ELF-1 (cell line): ENCODE measurements at places on chromosomes 3 and 15.

- DNase-seq, result no peak
Observed at GRCh38 chr3:114496021-114496434, 202.2 kb downstream of the TIGIT start.

DNA sequence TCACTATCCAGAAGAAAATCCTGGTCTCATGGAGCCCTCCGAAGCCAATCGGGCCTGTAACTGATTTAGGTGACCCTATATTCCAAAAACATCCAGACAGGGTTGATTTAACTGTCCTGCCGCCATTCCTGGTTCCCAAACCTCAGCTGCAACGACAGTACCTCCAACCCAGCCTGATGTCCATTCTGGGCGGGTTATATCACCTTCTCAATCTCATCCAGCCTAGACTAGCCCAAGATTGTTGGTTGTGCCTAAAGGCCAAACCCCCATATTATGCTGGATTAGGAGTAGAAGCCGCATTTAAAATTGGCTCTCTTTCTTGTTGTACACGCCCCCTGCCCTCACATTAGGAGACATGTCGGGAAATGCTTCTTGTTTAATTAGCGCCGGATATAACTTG, 36.7 kb downstream of the ZBTB11 start:
- DNase-seq, result no peak

- DNase-seq, result no peak
Observed at GRCh38 chr3:161093895-161094294, 11.3 kb downstream of the B3GALNT1 start.

GRCh38 chr3:10193692-10194327, 29.1 kb downstream of the IRAK2 start:
- no peak for DNase-seq

- DNase-seq, result no peak
Observed at GRCh38 chr3:156705761-156706616, 31.6 kb downstream of the TIPARP start.

DNA sequence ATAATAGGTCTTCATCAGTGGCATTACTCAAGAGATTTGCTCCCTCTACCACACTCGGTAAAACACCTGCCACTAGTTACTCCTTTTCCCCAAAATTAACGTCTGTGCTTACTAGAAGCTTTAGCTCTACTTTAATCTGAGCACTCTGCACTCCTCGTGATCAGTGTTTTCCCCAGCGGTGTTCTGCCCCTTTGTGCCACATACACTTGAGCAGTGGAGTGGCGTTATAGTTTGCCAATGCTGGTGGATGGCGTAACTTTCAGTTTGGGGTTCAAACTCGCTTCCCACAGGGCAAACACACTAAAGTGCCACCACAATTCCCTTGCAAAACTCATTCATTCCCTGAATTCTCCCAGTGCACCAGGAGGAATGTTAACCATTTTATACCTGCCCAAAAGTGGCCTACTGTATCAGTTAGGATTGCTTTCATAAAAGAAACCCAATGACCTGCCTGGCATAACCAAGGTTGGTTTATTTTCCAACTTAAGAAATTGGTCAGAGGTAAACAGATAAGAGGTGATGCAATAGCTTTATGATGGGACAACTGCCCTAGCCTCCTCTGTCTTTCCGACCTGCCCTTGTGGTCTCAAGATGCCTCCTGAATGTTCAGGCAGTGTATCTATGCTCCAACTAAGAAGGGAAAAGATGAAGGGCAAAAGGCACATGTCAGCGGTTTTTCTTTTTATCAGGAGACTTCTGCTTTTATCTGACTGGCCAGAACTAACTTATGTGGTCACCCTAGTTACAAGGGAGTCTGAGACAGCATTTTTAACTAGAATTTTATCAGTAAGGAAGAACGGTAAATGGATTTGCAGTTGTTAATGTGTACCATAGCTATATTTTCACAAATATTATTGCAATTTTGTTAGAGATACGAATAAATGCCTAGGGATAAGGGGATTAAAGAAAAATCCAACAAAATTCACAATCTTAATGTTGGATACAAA, 83.9 kb downstream of the FSIP1 start:
- DNase-seq, result no peak

DNA sequence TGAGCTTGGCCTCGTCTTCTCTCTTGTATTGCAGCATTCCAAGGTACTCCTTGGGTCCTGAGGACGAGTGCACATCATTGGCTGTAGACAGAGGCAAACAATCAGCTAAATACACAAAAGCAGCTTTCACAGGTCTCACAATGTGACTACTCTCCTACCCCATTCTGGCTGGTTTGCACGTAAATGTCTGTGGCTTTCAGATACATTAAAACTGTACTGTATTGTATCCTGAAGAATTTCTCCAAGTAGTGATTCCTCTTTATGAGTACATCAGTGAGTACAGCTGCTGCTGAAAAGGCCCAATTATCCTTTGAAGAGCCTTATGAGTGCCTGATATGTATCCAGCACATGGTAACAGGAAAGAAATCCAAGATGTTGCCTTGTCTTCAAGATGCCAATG, 22.0 kb upstream of the GNB5 start:
- no peak for DNase-seq

DNA sequence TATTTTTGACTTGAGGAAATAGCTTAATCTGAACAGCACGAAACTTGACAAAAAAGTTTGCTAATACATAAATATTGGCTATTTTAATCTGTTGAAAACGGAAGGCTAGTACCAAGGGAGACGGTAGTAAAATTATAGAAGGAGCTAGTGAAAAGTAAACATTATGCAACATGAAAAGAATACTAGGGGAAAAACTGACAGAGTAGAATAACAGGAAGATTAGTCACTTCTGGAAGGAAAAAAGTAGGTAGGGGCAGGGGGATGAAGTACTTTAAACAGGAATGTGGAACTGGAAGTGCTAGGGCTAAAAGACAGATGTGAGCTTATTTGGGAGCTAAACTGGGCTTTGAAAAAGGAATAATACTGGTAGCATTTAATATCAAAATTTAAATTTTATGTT, 60.1 kb downstream of the MBNL1 start:
- no peak for DNase-seq

- no peak for DNase-seq
Observed at GRCh38 chr3:76724706-76725105, 315.2 kb upstream of the ROBO2 start.

GRCh38 chr3:120144267-120144666, 50.0 kb upstream of the GSK3B start:
- DNase-seq, result peak; percentile 69

DNA sequence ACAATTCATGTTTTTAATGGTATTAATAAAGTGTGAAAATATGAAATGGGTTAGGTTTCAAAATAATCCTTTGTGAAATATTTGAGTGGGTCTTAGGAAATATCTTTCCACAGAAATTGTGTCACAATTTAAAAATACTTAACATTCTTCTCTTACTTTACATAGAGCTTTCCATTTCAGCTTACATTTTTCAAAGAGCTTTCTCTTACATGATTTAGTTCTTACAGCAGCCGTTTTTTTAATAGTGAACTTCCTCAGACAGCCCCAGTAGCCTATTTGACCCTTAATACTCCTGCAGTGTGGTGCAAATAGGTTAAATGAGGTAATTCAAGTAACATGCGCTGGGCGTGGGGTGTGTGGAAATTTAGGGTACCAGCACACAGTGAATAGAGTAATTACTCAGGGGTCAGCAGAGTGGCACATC, 21.8 kb downstream of the P2RY12 start:
- no peak for DNase-seq

- no peak for DNase-seq
Observed at GRCh38 chr3:32681811-32682210, 3.2 kb upstream of the CNOT10 start.

DNA sequence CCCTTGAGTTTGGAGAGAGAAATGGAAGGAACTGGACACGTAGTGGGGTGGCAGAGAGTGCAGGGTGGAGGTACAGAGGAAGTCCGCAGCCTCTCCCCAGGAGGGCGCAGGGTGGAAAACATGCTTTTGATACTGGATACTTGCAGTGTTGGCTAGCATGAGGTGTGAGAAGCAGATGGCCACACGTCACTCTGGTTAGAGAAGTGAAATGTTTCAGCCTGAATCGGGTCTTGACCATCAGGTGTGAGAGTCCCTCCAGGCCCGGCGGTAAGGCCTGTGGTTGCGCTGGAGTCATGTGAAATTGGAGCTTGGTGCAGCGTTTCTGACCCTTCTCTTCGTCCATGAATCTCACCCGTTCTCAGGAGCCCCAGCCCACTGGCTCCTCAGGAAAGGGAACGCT, 93.1 kb downstream of the GABRG3 start:
- DNase-seq, result no peak
